ENCODE measurements at places on chromosomes 7 and 10. TPM values are rescaled to one million over a fixed set of nuclear protein-coding genes. Genes with fewer than 3 reads are reported as not detected.

DNA sequence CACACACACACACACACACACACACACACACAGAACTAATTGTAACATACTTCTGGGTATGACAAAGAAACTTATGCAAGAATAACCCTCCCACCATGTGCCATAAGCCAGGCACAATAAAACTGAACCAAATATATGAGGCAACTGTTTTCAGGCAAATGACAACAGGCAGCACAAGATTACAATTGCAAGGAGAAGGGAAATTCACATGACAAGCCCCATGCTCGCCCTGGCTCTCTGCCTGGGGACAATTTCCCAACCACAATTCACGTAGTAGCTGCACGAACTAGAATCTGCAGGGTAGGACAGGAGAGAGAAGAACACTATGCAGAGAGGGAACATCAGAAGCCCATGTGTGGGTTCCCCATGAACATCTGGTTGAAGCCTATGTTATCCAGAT is 143.3 kb downstream of the CALN1 start:
- DNase-seq, result no peak

DNA sequence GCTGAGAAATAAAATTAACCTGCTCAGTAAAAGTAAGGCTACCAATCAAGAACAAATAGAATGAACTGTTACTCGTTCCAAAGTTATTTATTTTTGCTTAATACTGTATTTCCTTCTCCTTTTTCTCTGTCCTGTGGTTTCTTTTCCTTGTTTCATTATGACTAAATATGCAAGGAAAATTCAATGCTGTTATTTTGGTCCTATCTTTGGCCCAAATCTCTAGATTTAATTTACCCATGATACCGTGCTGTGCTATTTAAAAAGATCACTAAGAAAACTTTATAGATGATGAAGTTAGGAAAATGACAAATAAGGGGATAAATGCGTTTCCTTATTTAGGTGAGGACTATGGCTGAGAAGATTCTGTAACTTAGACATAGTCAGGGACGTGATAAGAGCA is 45.3 kb upstream of the FAM133B start:
- DNase-seq, result no peak

Gene MRC1
- total RNA-seq, result 27.0 TPM

Gene CYP2C19
- total RNA-seq, result 0.11 TPM

- no peak for DNase-seq
Observed at GRCh38 chr10:75010373-75010772, 101.1 kb upstream of the SAMD8 start.

Gene AKR1D1
- total RNA-seq, result not detected

GRCh38 chr7:128831994-128832879 is 2.0 kb downstream of the FLNC start:
- peak; percentile 73 for DNase-seq

GRCh38 chr10:63554657-63555056 is 33.5 kb downstream of the REEP3 start:
- no peak for DNase-seq

- no peak for DNase-seq
Observed at GRCh38 chr10:48951707-48952106, 12.1 kb upstream of the LRRC18 start.

Gene UCN3
- not detected for total RNA-seq

DNA sequence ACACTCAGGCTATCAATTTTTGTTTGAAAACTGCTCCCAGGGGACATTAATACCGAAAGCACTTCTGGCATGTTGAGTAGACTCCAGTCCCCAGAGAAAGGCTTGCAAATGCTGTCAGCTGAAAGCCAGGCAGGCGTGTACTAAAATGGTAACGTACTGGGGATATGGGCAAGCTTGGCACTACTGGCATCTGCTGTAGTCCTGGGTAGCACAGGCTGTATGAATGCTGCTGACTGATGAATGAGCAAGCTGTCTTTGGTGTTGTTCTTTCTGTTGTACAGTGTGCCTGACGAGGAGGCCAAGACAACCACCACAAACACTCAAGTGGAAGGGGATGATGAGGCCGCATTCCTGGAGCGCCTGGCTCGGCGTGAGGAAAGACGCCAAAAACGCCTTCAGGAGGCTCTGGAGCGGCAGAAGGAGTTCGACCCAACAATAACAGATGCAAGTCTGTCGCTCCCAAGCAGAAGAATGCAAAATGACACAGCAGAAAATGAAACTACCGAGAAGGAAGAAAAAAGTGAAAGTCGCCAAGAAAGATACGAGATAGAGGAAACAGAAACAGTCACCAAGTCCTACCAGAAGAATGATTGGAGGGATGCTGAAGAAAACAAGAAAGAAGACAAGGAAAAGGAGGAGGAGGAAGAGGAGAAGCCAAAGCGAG is 53.5 kb upstream of the AGBL3 start:
- peak; percentile 66 for DNase-seq

DNA sequence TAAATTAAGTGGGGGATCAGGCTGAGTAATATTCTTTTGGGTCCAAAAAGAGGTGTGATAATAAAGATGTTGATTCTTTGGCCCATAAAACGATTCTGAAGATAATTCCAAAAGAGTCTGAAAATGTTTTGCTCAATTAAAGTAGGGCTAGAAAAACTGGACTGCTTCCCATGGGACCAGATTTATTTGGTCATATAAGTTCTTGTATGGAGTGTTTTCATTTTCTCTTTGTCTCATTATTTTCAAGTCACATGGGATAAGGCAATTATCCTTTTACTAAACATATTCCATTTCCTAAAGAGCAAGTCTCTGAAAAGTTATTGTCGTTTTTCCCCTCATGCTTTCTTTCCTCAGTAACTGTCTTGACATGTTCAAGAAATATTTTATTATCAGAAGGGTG is 41.5 kb downstream of the CDK6 start:
- DNase-seq, result no peak

Gene KCNIP2
- 516 TPM for total RNA-seq

Gene SLC18A3
- not detected for total RNA-seq

Gene SPDYE5
- total RNA-seq, result not detected

GRCh38 chr7:129271500-129272355 is 46.9 kb downstream of the AHCYL2 start:
- DNase-seq, result no peak

- peak; percentile 88 for DNase-seq
Observed at GRCh38 chr10:70478191-70479164, at the start of gene PALD1. Gene PALD1 (plus strand): TSS chr10:70478767. CDS start chr10:70525952, 47,185 bp downstream.
